Erythroblast (primary cell): ENCODE measurements at places on chromosomes 3 and 15.

DNA sequence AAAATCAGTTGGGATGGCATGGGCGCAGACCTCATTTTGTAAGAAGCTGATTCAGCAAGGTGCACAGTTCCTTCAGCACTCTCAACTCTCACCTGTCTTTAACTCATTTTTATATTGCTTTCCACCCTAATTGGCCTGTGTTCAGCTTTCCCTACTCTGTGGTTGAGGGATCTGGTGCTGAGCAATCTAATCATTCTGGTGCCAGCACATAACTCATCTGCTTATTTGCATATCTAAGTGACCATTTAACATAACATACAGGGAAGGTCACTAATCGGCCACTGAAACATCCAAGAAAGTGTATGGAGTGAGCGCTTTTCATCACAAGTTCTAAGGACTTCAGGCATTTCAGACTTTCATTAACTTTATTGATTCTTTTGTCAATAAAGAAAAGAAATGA is 303.4 kb upstream of the ROPN1 start:
- DNase-seq, result no peak

- no peak for DNase-seq
Measured at GRCh38 chr3:122406198-122406597, 9.7 kb downstream of the WDR5B start.

DNA sequence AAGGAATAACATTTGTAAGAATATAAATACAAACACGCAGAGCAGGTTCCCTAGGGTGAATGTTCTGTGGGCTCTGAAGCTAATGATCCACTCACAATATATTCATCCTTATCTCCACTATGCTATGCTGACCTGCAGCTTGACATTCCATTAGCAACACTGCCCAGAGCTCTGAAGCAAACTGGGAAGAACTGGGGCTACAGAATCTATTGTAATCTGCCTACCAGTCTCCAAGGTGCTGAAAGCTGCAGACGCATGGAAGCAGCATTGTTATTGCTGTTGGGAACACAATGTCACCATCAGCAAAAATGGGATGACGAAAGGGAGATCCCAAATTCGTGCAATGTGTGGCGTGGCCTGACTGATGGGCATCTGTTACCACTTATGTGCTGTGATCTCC is 316.7 kb upstream of the RORA start:
- DNase-seq, result no peak

DNA sequence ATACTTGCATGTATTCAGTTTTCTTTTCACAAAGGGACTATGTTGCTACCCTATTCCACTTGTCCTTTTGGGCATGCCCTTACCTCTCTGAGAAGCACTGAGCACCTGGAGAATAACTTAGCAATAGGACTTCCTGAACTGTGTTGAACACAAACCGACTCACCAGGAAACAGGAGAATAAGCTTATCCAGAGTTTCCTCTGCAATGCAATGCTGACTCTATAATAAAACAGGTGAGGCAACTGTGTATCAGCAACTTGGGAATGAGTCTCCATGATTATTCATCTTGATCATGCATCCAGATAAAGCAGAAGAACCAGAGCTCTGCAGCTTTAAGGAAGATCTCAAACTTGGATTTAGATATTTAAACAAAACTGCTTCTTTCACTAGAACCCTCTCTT is 806.5 kb downstream of the IGSF11 start:
- DNase-seq, result no peak

GRCh38 chr15:59567324-59567723 is 44.3 kb upstream of the GCNT3 start:
- no peak for DNase-seq

DNA sequence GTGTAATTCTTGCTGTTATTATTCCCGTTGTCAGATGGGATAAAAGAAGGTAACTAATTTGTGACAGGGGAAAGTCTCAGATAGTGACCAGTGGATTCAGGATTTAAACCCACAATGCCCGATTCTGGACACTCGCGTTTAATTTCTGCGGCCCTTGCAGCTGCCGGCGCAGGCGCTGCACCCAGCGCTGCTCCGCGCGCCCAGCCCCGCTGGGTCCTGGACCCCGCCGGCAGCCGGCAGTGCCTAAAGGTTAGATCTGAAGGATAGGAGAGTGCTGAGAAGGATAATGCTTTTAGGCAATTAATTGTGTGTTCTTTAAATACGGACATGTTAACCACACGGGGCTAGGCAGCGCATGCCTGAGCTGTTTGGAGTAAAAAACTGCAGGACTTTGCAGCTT is 3.6 kb upstream of the MKRN3 start:
- DNase-seq, result no peak

- no peak for DNase-seq
Measured at GRCh38 chr3:18224426-18224825, 200.7 kb downstream of the SATB1 start.

GRCh38 chr3:138919325-138919724 is 27.6 kb downstream of the FOXL2 start:
- DNase-seq, result no peak

DNA sequence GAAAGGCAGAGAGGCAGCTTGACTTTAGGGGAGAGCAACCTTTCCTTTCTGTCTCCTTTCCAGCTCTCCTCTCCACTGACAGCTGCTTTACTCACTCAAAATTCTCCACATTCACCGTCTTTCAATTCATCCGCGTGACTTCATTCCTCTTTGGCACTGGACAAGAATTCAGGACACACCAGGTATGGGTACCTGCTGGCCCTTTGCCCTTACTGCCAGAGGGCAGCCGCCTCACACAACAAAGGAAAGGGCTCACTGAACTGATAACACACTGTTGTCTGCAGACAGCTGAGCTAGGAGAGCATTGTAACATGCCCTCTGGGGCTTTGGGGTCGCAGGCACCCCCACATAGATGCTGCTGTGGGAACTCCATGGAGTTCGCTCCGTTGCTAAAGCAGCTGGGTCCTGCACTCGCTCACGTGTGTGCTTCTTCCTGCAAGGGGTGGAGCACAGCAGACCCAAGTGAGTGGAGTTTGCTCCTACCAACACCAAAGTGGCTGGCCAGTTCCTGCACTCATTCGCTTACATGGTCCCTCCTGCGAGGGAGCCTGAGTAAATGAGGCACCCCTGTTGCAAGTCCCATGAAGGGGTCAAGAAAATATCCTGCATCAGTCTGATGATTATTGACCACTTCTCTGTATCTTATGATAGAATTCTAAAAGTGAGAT is 79.0 kb upstream of the SGO1 start:
- no peak for DNase-seq

- DNase-seq, result peak; percentile 7
Measured at GRCh38 chr3:158568784-158569183, 2.2 kb upstream of the MLF1 start.

DNA sequence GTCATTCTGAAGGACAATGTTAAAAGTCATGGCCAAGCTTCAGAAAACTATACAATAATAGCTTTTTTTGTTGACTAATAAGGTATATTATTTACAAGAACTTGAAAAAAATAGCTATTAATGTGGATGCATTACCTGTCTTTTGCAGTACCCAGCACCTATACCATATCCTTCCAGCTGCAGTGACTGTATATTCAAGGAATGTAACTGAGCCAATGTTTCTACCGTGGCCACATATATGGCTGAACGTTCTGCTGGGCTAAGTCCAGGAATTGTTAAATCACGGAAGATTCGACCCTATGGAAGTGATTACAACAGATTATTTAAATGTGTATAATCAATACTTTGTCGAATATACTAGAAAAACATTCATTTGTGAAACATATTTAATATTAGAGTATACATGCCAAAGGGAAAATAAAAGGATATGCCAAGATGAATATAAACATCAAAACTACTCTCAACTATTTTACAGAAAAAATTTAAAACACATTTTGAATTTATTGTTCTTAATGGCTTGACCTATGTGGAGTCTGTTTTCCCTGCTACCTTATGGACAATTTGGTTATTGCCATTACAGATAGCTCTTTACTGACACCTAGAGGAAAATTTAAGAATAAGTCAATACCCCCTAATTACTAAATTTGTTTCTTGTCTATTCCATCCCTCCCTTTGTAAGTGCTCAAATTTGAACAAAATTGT is 17.6 kb downstream of the ACAD11 start:
- peak; percentile 74 for DNase-seq

GRCh38 chr3:73394240-73394639 is 230.5 kb downstream of the PDZRN3 start:
- DNase-seq, result no peak

GRCh38 chr3:133457465-133458067 is 57.7 kb downstream of the BFSP2 start:
- DNase-seq, result peak; percentile 3

DNA sequence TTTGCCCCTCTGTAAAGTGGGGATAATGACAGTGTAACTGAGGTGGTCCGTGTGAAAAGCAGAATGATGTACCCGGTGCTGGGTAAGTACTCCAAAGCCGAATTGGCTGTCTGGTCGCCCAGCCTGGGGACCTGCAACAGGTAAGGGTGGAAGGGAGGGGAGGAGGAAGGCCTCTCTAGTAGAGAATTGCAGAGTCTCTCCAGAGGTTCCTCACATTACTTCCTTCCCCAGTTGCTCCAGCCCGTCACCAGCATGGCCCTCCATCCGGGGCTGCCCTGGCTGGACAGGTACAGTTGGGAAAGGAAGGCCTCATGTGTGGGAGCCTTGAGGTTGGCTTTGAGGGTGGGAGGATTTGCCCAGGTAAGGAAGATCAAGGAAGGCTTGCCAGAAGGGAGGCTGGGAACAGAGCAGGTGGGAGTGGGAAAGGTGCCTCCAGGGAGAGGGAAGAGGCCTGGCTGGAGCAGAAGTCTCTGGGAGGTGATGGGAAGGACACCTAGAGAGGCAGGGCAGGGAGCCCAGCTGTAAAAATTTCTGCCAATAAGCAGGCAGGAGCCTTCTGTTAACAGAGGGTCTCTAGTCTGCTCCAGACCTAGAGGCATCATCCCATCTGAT is 1.7 kb upstream of the PSTPIP1 start:
- DNase-seq, result no peak

DNA sequence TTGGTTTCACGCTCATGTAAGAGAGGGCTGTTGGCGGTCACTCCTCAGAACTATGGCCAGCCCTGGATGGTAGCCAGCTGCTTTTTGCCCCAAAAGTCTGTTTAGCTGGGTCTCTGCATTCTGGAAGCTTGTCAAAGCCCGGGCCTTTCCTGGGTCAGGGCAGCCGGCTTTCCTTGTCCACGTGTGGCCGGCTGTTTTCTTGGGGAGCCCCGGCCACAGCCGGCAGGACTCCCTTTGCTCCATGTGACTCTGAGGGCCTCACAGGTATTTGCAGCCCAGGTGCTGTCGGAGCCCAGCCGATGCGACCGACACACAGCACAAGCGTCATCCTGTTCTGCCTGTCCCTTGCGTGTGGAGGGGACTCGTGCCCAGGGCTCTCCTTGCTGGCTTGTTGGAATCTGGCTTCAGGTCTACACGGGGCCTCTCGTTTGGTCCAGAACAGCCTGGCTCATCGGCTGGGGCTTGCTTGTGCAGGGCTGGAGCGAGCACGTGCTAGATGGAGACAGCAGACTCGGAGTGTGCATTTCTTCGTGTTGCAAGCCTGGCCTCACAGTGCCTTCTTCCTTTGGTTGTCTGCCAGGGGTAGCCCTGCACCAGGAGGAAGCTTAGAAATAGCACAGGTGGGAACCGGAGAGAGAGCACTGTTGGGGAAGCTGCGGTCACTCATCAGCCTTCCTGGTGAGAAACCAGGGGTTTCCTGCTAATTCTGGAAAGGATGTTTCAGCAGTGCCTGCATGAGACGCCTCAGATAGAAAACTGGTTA is 51.5 kb downstream of the PGPEP1L start:
- no peak for DNase-seq

DNA sequence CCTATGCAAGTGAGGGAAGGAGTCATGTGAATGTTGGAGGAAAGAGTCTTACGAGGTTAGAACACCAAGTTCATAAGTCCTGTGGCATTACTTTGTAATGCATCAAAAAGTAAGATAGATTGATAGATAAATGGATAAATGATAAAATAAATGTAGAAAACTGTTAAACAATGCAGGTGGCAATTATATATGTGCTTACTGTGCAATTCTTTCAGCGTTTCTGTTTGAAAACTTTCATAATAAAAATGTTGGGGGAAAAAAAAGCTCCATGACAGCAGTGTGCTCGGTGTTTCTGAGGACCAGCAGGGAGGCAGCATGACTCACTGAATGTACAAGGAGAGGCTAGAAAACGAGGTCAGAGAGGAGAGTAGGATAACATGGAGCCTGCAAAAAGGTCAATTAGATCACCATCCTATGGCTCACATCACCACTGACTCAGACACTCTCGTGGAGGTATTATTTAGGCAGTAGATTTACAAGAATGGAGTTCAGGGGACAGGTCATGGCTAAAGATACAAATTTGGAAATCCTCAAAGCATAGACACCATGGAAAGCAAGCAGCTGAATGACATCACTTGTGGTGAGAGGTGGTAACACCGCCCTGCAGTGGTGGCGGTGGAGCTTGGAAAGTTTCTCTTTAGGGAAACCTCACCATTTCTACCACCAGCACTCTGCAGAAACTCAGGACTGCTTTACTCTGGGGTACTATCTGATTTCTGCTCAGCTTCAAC is 219.8 kb downstream of the CTNNB1 start:
- no peak for DNase-seq

DNA sequence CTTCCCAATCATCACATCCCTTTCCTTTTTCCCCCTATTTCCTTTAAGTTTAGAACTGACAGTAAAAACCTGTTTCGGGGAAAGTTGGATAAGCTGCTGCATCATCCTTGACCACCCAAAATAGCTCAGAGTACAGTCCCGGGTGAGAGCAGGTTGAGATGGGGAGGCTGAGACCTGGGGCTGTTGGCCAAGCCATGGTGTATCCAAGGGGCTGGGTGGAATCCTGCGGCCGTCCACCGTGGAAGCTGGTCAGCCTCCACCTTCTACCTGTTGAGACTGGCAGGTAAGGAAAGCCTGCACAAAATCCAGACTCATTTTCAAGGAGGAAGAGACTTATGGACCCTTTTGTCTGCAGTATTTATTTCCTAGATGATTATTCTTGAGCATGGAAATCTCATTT is 128.2 kb upstream of the PLXNA1 start:
- no peak for DNase-seq

DNA sequence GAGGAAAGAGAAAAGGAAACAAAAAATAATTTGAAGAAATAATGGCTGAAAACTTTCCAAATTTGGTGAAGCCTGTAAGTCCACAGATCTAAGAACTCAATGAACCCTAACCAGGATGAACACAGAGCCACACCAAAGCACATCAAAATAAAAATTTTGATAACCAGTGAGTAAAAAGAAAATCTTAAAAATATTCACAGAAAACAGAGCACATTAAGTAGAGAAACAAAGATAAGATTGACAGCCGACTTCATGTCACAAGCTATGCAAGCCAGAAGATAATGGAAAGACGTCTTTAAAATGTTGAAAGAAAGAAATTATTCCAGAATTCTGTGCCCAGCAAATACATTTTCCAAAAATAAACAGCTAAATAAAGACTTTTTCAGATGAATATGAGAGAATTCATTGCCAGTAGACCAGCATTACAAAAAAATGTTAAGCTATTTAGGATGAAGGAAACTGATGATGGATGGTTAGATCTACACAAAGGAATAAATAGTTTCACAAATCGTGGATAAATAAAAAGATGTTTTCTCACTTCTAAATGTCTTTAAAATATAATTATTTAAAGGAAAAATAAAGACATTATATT is 140.2 kb upstream of the SKOR1 start:
- DNase-seq, result peak; percentile 69

DNA sequence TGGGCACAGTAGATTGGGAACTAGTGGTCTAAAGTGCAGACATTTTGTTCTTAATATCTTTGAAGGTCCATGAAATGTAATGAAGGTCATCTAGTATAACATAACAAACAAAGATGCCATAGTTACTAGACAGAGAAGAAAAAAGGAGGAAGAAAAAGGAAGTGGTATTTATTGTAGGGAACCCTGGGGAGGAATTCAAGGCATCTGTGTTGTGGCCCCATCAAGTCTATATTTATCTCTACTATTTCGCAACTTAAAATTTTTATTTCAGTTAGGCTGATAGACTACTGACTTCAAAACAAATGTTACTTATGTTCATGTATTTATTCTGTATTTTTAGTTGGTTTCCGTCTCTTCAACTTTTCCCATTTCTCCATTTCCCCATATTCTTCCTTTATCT is 48.9 kb upstream of the ZDHHC23 start:
- DNase-seq, result no peak
